ENCODE measurements at places on chromosomes 6 and 20.

- no peak for DNase-seq
These were observed 5.2 kb downstream of the SIRPA start for GRCh38 chr20:1900321-1900801.

DNA sequence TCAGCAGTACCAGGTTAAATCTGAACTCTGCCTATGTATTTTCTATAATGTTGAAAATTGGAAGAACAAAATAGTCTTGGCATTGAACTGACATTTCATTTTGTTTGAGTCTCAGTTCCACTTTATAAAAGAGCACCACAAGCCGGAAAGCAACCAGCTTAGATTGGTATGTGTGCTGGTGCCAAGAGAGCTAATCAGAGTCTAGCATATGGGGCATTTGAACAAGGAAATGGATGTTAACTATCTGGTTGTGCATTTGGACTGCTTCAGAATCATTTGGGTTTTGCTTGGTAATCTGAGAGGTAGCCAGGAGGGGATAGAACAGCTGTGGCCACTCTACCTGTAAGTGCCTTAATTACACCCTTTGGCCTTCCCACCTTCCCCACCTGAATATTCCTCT is 184.8 kb downstream of the GRIK2 start:
- no peak for DNase-seq

DNA sequence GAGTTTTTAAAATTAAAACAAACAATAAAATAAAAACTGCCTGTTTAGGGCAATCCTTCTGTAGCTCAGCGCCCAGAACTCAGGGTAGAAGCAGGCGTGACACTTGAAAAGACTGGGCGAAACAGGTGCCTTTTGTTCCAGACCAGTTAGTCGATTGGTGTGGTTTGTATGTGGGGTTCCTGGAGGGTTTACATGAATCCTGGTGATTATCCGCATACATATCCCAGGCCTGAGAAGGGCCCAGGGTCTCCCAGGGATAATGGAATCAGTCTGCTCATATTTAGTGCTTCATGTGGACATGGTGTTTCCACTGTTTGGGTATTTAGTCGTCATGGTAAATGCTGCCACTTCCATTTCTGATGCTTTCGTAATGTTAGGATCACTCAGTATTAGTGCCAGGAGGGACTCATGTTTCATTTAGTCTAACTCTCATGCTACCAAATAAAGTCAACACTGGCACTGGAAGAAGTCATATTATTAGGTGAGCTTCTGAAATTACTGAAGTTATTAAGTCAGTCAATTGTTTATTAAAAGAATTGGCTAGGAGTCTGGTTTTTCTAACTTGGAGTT is 116.5 kb downstream of the SAMD5 start:
- no peak for DNase-seq

GRCh38 chr6:6656287-6656686 is 67.8 kb downstream of the LY86 start:
- no peak for DNase-seq

- DNase-seq = no peak
These were observed 376.1 kb downstream of the UTRN start for GRCh38 chr6:144661116-144661806.

GRCh38 chr6:3287308-3287707 is 28.6 kb downstream of the PSMG4 start:
- DNase-seq = no peak

DNA sequence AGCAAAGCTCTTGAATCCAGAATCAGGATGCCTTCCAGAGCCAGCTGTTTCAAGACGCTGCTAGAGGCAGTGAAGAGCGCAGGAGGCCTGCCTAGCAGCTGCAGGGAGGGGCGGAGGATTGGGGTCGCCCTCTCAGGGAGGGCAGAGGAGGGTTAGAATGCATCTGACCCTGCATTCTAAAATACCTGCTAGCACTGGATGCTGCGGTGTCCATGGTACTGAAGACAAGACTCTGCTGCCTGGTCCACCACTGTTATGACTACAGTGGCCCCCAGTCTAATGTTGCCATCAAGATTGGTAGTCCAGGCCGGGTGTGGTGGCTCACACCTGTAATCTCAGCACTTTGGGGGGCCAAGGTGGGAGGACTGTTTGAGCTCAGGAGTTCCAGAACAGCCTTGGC is 193.7 kb upstream of the PROKR2 start:
- DNase-seq = no peak

- no peak for DNase-seq
These were observed 3.8 kb downstream of the DEK start for GRCh38 chr6:18260448-18261106.

DNA sequence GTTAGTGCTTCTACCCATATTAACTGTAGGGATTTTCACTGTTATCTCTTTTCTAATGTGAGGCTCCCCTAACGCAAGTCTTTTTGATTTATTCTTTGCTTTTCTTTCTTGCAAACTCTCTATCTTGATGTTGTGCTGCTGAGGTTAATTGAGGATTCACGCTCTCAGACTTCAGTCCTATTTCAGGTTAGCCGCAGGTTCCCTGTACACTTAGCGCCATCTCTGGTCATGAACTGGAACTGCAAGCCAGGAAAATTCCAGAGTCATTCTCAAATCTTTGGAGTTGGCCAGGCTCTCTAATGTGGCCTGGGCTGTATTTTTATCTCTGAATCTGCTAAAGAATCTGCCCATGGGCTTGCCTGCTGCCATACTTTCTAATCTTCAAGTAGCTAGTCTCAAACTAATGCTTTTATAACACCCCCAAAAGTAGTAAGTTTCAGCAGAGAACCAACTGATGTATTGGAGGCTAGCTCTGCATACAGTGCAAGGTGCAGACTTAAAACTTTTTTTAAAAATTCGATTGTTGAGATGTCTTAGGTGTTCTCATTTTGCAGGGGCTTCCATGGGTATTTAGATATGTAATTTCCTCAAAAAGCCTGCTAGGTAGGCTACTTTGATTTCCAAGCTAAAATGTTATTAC is 91.1 kb upstream of the OPRM1 start:
- no peak for DNase-seq

DNA sequence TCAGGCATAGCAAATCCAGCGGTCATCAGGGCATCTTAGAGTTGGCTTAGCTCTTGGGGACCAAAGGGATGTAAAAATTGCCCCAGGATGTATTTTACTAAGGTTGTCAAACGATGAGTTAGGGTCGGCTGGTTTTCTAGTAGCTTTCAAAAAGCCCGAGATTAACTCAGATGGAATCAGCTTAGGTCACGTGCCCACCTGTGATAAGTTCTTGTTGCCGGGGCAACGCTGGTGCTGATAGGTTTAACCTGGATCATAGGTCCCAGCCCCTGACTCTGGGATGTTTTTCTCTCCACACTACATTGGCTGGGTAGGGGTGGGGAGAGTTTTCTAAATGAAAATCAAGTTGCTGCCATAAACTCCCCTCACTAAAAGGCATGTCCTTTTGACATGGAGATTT is 257.3 kb upstream of the SULF2 start:
- DNase-seq = no peak

DNA sequence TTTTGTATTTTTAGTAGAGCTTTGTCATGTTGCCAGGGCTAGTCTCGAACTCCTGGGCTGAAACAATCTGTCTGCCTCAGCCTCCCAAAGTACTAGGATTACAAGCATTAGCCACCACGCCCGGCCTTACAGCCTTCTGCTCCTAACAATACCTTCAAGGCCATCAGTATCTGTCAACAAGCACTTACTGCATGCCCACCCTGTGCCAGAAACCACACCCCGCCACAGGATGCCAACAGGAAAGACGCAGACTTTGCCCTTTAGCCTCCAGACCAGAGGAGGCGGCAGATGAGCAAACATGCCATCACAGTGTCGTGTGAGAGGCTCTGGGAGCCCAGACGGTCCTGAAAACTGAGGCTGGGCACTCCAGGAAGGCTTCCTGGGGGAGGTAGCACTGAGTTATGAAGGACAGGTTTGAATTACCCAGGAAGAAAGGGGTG is 34.7 kb upstream of the TGM3 start:
- no peak for DNase-seq

DNA sequence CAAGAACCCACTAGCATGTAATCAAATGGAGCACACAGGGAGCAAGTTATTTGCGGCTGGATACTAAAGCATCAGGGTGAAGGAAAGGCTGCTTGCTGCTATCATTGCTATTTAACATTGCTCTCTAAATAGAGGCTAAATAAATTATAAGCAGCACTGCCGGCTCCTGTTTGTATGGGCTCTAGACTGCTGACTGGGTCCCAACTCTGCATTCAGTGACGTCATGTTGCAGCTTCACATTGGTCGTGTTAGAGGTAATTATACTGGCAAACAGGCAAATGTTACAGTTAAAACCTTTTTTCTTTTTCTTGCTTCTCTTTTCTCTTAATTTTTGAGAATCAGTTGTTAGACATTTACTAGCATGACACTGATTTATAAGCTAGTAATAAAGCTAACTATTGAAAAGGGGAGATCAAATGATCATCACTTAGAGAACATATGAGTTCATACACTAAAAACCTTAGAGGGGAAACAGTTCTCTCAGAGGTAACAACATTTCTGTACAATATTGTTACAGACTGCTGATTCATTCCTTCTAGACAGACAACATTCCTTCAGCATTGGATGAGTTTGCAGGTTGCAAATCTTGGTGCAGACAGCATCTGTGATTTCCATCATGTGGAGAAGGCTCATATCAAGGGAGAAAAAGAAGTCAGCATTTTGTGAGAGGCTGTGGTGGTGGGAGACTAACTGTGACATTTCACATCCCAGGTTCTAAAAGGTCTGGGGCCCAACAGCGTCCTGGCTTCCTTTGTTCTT is 15.9 kb downstream of the RFPL4B start:
- DNase-seq = no peak

DNA sequence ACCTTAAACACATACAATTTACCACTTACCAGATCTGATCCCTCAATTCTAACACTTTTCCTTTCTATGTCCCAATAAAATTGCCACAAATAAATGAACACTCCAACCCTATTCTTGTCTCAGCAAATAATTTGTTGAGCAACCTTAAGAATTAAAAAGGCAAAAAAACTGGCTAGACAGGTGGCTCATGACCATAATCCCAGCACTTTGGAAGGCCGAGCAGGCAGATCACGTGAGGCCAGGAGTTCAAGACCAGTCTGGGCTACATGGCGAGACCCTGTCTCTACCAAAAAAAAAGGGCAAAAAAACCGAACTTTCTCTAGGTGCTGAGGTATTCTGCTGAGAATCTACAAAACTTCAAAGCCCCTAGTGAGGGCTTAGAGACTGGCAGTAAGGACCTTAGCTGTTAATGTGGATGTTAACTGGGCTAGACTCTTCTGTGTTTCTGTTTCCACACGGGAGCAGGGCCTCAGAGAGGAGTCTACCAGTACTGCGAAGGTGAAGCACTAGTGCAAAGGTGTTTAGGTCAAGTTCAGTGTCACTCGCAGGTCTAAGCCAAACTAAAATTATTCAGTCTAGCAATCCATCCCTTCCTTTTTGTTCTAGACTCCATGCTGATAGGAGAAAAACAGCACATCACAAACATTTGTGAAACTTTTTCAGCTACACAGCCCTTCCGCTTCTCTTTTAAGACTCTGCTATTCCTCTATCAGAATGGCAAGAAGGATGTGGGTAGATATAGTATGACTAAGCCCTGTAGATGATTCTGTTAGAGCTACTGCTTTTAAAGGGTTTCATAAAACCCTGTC is 2.6 kb downstream of the FASTKD5 start:
- no peak for DNase-seq

DNA sequence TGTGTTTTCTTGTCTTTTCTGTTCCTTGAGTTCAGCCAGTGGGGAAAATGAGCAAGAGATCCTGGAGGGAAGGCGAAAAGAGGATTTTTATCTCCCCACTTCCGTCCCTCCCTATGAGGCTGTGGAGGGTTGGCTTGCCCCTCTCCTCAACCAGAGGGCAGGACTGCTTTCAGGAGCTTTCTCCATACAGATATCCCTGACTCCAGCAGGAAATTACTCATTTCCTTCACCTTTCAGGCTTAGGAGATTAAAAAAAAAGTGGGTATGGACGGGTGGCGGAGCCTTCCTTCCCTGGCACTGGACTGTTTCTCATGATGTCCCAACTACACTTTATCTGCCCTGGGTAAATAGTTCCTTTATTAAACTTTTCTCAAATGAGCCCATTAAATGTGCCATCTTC is 241.2 kb downstream of the FRK start:
- DNase-seq = no peak

DNA sequence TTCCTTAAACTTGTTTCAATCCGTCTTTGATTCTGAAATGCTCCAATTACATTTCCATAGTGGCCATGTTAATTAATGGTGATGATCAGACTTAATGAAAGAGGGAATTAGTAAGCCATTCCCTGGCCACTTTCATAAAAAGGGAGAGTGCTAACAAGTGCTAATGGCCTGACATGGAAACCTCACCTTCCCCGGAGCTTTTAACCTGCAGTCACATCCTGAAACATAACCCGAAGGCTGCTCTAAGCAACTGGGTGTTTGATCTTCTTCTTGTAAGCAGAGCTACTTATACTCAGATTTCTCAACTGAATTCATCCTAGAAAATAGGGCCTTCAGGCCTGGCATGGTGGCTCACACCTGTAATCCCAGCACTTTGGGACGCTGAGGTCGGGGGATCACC is 67.1 kb upstream of the ZMYND8 start:
- no peak for DNase-seq

- DNase-seq = no peak
These were observed 23.6 kb upstream of the TGM6 start for GRCh38 chr20:2357114-2357513.

DNA sequence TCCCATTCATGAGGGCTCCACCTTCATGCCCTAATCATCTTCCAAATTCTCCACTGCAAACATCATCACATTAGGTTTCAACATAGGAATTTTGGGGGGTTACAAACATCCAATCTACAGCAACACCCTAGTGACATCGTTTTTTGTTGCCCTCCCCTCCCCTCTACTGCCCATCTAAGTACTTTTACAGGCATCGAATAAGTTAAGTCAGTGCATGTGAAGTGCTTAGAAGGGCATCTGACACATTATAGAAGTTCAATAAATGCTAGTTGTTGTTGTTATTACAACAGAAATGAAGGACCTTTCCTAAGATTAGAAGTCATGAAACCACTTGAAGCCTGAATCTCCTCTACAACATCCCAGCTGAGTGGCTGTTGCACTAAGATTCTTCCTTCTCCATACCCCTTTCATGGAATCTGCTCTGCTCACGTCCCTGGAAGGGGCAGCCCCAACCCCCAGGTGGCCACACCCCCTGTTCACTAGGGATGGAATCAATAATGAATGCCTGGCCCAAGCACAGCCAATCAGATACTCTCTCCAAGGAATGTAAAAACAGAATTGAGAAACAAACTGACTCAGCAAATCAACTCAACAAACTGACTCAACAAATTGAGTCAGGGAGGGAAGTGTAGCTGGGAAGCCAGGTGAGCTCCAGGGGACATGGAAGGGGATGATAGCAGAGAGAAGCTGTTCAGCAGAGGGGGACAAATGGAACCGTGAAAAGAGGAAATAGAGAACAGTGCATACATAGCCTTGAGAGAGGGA is 3.9 kb upstream of the LRP11 start:
- DNase-seq = no peak

GRCh38 chr6:148044261-148044751 is 298.3 kb upstream of the SASH1 start:
- no peak for DNase-seq

DNA sequence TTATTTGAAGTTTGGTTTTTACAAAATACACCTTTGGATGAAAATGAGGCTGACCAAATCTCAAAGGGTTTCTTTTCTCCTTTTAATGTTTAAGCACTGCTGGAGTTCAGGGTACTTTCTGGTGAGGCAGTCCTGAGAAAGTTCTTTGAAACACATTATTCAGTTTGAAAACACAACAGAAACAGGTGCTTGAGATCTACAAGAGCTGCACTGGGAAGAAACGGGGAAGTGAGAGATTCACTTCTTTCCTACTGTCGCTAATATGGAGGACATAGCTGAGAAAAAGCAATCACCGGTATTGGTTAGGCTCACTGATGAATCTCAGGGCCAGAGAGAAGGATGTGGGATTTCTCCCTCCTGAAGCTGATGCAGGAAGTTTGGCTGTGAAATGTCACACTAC is 22.9 kb upstream of the TMEM170B start:
- DNase-seq = no peak

All from activated naive CD4-positive, alpha-beta T cell (primary cell).